ENCODE measurements at places on chromosomes 11 and 22.

GRCh38 chr11:10945196-10945595 is 87.3 kb upstream of the ZBED5 start:
- no peak for DNase-seq

DNA sequence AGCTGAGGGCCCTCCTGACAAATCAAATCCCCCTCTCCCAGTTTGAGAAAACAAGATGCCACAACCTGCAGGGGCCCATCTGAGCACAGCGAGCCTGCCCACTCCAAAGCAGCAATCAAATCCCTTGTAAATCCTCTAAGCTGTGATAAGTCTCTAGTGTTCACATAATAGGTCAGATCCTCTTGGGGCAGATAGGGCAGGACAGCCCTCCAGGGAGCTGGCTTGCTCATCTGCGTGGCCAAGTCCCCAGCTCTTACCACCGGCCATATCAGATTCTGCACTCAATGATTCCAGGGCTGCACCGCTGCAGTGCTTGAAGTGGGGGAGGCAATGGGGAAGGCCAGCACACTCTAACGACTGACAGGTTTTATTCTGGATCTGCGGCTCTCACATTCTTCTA is 29.6 kb upstream of the FLI1 start:
- DNase-seq: no peak

GRCh38 chr22:48366591-48366990 is 1461.1 kb downstream of the BRD1 start:
- no peak for DNase-seq

DNA sequence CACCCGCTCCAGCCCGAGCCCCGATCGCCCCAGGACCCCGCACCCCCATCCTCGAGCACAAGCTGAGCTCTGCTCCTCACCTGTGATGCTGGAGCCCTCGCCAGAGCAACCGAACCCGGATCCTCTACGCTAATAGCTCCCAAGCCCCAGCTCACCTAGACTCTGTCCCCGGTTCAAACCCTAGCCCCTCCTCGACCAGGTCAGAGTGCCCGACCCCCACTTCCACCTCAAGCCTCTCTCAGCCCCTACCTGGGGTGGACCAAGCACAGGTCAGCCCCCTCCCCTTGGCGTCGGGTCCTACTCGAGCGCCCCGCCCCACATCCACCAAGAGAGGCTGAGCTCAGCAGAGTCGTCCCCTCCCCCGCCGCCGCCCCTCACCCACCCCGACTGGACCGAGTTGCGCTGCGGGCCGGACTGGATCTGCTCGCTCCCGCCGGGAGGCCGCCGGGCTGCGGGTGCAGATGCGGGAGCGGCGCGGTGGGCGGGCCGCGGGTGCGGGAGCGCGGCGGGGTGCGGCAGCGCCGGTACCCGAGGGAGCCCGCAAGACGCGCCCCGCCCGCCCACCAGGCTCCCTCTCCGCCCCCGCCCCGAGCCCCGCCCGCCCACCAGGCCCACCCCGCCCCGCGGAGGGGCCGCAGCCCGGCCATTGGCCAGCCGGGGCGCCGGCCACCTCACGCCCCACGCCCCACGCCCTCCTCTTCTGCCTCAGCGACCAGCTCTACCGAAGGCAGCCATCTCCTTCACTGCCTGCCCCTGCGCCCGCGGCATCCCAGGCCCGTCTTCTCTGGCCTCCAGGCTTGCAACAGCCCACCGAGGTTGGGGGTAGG is 577 bp upstream of the DKK3 start:
- DNase-seq: no peak

DNA sequence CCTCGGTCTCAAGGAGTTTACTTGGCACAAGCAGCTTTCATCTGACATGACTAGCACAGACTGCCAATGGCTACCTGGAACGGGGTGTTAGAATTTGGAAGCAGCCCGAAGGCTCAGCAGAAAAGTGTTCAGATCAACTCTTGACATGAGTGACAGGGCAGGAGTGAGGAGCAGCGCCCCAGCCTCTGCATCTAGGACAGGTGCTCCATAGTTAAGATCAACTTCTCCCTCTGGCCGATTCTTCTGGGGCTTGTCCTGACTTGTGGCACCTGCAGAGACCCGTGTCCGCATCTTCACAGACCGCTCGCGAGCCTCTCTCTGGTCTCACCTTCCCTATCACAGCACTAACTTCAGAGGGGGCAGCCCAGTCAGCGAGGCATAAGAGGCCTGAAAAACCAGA is 42.5 kb upstream of the CHKA start:
- DNase-seq: no peak

Data from activated CD4-positive, alpha-beta T cell treated with anti-CD3 and anti-CD28 coated beads for 24 hours (primary cell).